Activated CD4-positive, alpha-beta T cell treated with anti-CD3 and anti-CD28 coated beads for 36 hours (primary cell): ENCODE measurements at places on chromosomes 6 and 20.

- DNase-seq: peak; percentile 26
These were observed 2.9 kb downstream of the FKBP1A start for GRCh38 chr20:1389703-1390580.

DNA sequence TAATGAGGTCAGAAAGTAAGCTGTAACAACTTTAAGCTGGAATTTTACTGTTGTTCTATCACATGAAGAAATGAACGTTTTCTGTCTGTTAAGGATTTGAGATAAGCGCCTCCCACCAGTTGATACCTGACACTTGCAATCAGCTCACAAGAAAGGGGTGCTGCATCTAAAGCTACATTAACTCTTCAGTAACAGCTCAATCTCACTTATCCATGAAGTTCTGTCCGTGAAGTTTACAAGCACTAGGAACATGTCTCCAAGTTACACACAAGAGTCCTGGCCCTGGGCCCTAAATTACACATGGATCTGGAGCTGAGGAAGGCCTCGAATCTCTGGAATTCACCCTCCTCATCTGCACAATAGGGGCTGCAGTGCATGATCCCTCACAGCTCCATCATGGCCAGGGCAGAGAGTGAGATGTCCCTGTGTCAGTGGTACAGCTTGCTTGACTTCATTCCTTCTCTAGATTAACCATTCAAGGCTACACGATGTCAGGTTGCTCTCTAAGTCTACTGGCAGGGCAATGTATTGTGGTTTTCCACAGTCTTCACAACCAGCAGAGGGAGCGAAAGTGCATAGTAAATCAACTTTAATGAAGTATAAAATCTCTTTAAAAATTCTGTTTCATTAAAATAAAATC is 182.4 kb upstream of the MCHR2 start:
- no peak for DNase-seq

GRCh38 chr20:13251106-13251903 is 30.2 kb downstream of the ISM1 start:
- DNase-seq: no peak

DNA sequence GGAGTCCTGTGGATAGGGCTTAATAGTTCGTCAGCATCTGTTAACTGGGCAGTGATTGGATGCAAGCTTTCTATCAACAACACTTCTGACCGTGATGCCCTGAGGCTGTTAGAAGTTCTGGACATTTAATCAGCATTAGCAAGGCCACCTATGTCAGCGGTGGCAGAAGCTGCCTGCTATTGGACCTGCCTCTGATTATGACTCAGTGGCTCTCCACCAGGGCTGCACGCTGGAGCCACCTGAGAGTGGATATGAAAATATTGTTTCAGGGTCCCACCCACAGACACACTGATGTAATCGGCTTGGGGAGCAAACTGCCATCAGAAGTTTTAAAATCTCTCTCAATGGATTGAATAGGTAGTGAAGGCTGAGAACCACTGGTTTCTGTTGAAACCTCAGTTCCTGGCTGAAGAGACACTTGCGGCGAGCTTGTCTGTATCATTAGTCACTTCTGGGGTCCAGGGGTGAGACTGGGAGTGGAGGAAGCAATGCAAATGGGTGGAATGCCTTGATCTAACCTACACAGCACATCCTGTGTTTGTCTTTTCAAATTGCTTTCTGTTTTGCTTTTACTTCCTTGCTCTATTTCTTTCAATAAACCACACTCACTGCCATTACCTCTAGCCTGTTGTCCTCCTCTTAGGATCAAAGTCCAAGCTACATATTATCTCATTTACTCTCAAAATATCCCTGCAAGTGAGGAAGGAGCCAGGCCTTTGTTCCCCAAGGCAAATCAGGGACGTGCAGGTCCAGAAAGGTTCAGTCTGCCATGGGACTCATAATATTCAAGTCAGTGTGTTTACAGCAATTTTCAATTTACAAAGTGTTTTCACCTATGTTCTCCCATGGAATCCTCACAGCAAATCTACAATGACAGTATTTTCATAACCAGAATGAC is 4.2 kb downstream of the CLIC5 start:
- DNase-seq: peak; percentile 74

GRCh38 chr20:45780159-45780558 is 11.5 kb downstream of the WFDC3 start:
- DNase-seq: no peak

DNA sequence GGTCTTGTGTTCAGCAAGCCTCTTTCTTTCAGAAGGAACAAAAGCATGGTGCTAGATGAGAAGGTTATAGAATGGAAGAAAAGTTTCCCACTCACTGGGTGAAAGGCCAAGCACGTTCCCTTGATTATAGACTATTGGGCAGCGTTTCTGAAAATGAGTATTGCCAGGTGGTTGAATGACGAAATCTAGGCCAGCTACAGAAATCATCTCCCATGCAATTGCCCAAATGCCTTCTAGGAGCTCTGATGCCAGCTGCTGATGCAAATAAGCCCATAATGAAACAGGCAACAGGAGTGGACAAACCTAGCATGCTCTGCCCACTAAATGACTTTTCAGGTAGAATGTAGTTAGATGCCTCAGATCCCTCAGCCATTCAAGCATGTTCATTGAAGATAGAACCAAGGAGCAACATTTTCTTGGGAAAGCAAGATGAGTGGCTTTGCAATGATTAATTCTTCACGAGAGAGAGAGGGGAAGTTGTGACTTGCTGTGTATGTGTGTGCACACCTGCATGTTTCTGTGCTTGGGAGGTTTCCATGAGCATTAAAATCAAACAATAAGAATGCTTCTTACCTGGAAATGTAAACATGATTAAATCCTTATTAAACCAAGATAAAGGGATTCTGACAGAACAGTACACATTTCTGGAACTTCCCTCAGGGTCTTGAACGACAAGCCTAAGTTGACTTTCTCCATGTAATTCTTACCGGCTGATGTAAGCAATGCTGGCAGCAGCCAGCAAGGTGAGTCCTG is 43.6 kb downstream of the ADTRP start:
- DNase-seq: no peak

- no peak for DNase-seq
These were observed at the start of gene OR12D1 for GRCh38 chr6:29414588-29414987. Gene OR12D1 (plus strand): TSS chr6:29414928.
